ENCODE measurements at places on chromosomes 5 and 9.

DNA sequence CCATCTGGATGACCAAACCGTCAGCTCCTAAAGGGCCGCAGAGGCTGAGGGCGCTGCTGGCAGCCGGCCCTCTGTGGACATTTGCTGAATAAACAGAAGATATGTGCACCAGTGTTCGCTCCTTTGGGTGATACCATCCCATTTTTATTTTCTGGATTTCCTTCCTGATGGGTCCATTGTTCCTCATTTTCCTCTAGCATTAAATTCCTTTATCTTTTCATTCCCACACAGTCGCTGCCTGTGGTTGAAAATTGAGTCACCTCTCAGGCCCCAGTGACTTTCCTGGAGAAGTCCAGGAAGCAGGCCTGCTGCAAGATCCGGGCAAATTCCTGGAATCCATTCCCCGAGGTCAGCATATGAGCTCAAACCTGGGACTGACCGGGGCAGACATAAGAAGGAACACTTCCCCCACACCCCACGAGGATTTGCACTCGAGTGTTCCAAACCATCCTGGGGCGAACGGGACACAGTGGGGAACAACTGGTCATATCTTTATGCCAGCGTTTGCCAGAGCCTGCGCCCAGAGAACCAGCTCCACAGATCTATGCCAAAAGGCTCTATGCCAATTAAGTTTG lies 86.7 kb upstream of the PCA3 start:
- DNase-seq: no peak

DNA sequence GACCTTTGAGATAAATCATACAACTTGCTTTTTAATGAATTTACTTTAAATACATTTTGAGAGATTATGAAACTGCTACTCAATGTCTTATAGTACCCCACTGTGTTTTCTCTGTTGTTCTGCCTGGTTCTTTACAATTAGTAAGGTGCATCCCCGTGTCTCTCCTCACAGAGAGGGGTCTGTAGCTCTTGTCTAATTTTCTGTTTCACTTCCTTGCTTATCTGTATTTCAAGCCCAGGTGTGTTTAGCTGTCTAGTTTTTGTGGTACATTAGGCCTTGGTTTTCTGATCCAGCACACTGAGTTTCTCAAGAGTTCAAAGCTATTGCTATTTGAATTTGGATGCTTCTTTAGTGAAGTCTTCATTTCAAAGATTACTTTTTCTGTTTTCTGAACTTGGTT lies 105.1 kb downstream of the MAST4 start:
- no peak for DNase-seq

DNA sequence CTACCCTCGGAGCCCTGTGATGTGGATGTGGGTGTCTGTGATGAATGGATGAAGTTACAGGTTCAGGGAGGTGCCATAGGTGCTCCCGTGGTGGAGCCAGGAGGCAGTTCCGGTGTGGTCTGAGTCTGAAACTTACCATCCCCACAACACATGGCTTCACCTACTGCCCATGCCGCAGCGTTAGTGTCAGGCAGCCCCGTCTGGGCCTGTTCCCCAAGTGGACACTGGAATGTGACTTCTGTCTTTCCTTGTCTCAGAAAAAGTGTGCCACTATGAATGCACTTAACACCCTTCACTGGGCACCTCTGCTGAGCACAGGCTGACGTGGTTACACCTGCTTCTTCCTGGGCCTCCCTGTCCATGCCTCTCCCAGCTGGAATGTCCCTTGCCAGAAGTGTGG lies 8.6 kb downstream of the ANKRD33B start:
- DNase-seq: no peak

DNA sequence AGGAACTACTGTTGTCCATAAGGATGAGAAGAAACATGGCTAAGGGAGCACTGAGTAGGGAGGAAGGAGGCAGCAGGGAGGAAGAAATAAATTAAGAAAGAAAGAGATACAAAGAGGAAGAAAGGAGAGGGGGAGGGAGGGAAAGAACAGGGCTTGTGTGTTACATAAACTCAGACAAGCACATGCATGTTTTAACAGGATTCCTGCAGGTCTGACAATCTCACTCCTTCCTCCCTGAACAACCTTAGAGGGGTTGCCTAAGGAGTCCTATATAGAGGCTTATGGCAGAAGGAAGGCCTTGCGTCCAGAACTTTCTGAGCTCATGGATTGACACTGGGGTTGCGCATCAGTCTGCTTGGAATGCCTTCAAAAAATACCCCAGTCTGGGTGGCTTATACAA lies 4.2 kb upstream of the KCNIP1 start:
- DNase-seq: no peak

- DNase-seq: no peak
These were observed 11.7 kb upstream of the SNCAIP start for GRCh38 chr5:122300374-122300773.

DNA sequence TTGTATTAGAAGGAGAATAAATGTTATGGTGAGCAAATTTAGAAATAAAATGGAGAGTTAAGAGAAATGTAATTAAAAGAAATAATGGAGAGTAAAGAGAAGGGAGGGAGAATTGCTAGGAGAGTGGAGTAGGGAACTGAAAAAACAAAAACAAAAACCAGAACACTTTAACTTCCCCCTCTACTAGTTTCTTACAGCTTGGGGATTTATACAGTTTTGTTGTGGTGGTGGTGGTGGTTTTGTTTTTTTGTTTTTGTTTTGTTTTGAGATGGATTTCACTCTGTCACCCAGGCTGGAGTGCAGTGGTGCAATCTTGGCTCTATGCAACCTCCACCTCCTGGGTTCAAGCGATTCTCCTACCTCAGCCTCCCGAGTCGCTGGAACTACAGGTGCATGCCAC lies 322.4 kb downstream of the TMEM167A start:
- no peak for DNase-seq

DNA sequence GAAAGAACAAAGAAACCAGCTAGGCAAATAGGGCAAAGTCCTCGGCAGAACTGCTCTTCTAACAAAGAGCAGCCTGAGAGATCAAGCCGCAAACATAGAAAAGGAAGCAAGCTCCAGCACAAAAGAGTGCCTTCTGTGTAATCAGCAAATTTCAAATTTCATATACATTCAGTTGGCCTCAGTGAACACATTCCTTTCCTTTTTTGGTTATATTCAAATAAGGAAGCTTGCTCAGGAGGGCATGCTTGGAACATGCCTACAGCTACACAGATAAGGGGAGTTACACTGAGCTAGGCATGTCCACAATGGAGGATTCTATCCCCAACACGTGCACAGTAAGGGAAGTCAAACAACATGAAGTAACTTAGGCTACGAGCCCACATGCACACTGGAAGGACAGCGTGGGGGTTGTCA lies 23.4 kb downstream of the IL33 start:
- no peak for DNase-seq

DNA sequence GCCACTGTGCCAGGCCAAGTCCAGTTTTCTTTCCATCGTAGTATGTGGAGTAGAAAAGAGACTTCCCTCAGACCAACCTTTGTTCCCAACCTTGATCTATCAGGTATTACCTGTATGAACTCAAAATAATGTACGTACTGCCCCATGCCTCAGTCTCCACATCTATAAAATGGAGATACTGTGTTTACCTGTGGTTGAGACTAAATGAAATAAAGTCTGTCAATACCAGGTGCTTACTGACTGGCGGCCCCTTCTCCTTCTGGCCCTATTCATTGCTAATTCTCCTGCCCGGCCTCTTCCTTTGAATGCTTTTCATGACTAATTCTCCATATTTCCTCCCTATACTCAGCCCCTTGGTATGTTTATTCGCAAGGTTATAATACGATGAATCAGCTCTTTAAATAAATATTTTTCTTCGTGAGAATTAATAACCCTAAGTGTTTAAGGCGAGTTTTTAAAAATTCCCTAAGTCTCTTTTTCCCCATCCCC lies 89.6 kb upstream of the BASP1 start:
- DNase-seq: no peak

GRCh38 chr5:155064580-155064979 lies 51.0 kb downstream of the KIF4B start:
- DNase-seq: no peak

DNA sequence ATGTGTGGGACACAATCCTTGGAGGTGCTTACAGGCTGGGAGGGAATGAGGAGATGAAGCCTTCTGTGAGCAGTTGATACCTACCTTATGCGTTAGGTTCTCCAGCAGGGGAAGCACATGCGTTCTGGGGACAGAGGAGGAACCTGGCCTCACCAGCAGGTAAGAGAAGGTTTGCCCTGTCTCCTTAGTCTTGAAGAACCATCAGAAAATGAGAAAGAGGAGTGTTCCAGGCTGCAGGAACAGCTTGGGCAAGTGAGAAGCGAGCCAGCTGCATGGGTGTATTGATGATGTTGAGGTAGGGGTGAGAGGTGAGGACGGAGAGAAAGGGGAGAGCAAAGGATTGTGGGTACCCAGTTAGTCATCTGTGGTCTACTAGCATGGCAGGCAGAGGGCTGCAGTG lies 156.9 kb upstream of the MVB12B start:
- no peak for DNase-seq

GRCh38 chr9:105332471-105332870 lies 88.0 kb downstream of the SLC44A1 start:
- DNase-seq: no peak

GRCh38 chr5:80982093-80982492 lies 21.9 kb downstream of the RASGRF2 start:
- no peak for DNase-seq

DNA sequence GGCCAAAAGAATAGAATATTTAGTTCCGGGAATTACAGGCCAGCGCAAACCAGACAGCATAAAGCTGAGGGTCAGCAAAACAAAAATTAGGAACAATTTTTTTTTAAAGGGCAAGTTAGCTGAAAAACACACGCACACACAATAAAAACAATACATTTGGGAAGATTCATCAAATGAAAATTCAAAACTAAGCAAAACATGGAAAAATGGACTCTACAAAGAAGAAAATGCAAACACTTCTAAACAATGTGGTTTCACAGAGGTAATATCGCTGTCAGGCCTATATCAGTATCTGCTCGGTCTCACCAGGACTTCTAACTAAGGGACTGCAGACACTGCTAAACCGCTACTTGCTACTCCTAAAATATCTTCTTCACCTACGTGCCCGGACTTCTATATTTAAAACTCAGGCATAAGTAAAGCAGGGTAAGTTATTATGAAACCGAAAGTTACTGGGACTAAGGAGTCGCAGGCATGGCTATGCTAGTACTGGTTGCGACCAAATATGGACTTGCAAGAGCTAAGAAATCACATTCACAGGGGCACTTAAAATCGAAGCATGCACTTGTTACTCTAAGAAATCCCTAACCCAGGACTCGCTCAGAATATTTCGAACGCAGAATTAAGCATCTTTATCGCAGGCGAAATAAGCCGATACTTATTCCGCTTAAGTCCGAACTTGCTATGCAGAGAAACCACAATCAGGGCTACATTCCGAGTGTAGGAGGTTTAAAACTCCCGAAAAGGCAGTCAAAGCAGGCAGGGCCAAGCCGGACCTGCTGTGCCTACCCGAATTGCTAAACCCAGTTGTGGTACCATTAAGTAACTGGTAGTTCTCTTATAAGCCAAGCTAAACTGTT lies 2.3 kb downstream of the ANXA2R start:
- no peak for DNase-seq

GRCh38 chr5:73796164-73797131 lies 170.5 kb downstream of the ARHGEF28 start:
- DNase-seq: no peak

GRCh38 chr9:99070681-99071080 lies 34.2 kb upstream of the TGFBR1 start:
- DNase-seq: no peak

- DNase-seq: no peak
These were observed 25.1 kb downstream of the EHMT1 start for GRCh38 chr9:137643921-137644320.

DNA sequence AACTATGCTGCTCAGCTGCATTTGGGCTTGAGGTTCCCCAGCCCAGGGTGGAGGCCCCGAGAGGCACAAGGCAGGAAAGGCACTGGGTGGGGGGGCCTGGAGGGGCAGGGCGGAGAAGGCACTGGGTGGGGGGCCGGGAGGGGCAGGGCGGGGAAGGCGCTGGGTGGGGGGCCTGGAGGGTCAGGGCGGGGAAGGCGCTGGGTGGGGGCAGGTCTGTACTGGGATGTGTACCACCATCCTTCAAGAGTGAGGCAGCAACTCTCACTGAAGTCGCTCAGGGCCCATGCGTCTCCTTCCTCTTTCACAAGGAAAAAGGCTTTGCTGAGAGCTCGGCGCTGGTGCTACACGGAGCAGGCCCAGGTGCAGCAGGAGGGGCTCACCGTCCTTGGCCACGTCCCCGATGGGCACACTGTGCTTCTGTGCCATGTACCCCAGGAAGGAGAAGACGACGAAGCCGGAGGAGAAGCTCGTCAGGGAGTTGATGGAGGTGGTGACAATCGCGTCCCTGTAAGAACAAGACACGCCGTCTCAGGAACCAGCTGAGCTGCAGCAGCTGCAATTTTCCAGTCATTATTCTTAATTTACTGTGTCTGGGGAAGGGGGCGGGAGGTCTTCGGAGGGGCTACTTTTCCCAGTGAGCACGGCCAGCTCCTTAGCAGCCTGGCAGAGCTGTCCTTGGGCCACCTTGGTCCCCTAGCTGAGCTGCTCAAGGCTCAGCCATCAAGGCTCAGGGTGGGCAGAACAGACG lies 30.8 kb downstream of the SLC6A3 start:
- DNase-seq: no peak

GRCh38 chr5:170749911-170750431 lies 33.6 kb upstream of the GABRP start:
- no peak for DNase-seq

GRCh38 chr9:137228506-137228967 lies 1.2 kb downstream of the RNF224 start:
- no peak for DNase-seq

GRCh38 chr5:107320846-107321245 lies 349.9 kb downstream of the EFNA5 start:
- DNase-seq: no peak

- no peak for DNase-seq
These were observed 84.9 kb downstream of the SNX18 start for GRCh38 chr5:54602475-54602874.

DNA sequence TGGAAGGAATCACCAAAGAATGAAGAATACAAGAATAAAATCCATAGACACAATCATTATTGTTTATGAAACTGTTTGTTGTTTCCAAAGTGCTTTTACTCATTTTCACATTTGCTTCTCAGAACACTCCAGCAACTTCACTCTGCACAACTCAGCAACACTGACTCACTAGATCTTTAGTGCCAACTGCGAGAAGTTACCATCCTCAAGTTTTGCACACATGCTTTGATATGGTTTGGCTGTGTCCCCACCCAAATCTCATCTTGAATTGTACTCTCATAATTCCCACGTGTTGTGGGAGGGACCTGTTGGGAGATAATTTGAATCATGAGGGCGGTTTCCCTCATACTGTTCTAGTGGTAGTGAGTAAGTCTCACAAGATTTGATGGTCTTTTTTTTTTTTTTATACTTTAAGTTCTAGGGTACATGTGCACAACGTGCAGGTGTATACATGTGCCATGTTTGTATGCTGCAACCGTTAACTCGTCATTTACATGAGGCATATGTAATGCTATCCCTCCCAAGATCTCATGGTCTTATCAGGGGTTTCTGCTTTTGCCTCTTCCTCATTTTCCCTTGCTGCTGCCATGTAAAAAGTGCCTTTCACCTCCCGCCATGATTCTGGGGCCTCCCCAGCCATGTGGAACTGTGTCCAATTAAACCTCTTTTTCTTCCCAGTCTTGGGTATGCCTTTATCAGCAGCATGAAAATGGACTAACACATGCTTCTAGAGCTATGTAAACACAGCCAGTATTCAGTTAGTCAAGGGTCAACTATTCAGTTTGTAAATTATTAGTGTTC lies 36.9 kb downstream of the CLINT1 start:
- no peak for DNase-seq

GRCh38 chr5:2752821-2753439 lies 1.5 kb upstream of the IRX2 start:
- DNase-seq: no peak

Measured in stimulated activated CD8-positive, alpha-beta memory T cell treated with anti-CD3 and anti-CD28 coated beads, Interleukin-7, amount 100 ng/mL, for 1 hour (primary cell).